Fibroblast of the conjunctiva (primary cell): ENCODE measurements at places on chromosomes 11 and 22.

DNA sequence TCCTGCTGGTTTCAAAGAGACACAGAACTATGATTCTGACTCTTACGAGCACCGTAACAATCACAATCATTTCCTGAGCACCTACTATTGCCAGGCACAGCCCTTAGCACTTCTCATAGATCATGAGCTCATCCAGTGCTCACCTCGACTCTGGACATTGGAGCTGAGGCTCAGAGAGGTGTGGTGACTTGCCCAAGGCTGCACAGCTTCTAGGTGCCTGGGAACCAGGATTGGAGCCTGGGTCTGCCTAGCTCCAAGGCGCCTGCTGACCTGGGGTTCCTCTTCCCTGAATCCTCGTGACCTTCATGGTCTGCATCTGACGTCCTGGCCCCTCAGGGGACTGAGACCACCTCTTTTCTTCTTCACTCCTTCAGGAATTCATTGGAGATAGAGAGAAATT lies 50.6 kb upstream of the CRYBB3 start:
- no peak for DNase-seq

GRCh38 chr11:87722756-87723565 lies 452.3 kb downstream of the RAB38 start:
- no peak for DNase-seq

DNA sequence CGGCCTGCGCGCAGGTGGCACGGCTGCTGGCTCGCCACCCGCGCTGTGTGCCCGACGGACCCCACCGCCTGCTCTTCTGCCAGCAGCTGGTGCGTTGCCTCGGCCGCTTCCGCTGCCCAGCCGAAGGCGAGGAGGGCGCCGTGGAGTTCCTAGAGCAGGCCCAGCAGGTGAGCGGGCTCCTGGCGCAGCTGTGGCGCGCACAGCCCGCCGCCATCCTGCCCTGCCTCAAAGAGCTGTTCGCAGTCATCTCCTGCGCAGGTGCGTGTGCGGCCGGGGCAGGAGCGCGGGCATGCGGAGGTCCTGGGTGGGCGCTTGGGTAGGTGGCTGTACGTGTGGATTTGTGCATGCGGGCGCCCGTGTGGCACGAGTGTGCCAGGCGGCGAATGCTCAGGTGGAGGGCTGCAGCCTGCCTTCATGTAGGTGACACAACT lies 8.0 kb downstream of the USP35 start:
- no peak for DNase-seq

GRCh38 chr22:27554841-27555456 lies 246.6 kb downstream of the MN1 start:
- DNase-seq, result no peak

DNA sequence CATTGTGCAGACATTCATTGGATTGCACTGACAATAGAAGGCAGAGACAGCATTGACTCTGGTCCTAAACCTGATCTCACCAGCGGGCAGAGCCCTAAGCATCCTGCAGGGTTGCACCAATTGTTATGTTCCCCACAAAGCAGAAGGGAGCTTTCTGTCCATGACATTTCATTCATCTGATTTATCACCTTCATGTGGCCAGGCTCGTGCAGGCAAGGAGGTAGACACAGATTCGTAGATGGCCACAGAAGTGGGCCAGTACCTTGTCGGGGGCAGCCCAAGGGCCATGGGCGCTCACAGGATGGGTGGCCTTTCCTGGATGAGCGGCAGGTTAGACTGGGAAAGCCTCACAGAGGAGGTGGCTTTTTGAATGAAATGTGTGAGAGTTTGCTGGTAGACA lies 2.9 kb downstream of the TSKU start:
- DNase-seq, result no peak

DNA sequence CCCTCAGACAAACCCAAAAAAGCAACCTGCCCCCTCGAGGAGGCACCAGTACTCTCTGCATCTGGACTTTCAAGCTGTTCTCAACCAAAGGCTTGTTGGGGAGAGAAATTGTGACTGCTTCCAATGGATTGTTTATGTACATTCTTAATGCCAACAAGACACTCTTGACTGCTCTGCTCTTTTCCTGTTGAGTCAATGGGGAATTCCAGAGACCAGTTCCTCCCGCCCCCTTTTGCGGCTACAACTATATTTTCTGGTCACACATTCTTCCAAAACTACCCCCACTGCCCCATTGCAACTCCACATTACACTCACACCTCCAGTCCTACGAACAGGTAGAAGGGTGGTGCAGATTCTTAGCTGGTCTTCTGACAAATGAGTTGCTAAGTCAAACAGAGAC lies 187.0 kb downstream of the DSCAML1 start:
- DNase-seq, result no peak

- no peak for DNase-seq
Observed at GRCh38 chr11:121282386-121282785, 10.2 kb upstream of the SC5D start.

DNA sequence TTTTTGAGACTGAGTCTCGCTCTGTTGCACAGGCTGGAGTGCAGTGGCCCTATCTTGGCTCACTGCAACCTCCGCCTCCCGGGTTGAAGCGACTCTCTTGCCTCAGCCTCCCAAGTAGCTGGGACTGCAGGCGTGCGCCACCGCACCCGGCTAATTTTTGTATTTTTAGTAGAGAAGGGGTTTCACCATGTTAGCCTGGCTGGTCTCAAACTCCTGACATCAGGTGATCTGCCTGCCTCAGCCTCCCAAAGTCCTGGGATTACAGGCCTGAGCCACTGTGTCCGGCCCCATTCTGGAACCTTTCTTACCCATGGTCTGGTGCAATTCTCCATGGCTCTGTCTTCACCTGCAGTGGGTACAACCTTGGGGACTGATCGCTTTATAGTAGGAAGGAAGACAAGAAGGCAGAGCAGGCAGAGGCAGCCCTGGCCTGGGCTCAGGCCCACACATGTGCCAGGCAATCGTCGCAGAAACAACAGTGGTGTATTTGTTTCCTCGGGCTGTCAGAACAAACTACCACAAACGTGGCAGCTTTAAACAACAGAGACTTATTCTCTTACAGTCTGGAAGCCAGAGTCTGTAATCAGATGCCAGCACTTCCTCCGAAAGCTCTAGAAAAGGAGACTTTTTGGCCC lies 4.0 kb upstream of the PTGDR2 start:
- no peak for DNase-seq

DNA sequence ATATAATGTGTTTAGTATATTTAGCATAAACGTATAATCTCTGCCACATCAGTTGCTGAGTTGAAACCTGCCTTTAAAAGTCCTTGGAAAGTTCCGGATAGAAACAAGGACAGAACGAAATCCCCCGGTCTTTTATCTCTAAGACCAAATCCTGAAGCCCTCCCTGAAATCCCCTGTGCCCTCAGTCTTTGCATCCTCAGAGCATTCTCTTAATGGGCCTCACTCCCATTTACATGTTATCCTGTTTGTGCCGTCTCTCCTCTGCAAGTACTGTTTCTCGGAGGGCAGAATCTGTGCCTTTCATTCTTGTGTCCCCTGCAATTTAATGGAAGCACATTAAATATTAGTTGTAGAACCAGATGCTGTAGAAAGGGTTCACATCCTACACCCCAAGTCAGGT lies 56.0 kb downstream of the ZNRF3 start:
- DNase-seq, result no peak

DNA sequence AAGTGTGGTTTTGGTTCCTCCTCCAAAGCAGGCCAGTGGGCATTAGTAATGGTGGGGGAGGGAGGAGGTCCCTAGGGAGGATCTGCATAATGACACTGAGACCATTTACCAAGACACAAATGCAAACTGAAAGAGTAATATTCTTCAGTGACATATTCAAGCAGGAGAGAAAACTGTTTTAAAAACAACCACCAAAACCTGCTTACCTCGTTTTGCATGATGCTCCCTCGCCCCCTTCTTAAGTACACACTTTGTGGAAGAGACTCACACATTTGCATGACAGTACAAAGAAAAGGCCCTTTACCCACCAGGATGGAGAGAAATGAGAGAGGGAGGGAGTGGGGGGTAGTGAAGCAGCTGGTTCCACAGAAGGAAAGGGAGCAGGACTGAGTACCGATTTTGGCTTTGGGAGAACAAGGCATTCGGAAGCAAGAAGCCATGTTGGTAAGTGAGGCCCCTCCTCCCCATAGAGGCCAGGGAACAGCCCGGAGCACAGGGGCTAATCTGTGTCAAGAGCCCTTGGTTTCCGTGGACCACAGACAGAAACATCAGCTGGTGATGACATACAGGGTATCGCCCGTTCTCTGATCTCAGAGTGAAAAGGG lies 13.0 kb upstream of the OPCML start:
- no peak for DNase-seq

GRCh38 chr11:77371646-77372045 lies 70.2 kb upstream of the GDPD4 start:
- DNase-seq, result no peak

DNA sequence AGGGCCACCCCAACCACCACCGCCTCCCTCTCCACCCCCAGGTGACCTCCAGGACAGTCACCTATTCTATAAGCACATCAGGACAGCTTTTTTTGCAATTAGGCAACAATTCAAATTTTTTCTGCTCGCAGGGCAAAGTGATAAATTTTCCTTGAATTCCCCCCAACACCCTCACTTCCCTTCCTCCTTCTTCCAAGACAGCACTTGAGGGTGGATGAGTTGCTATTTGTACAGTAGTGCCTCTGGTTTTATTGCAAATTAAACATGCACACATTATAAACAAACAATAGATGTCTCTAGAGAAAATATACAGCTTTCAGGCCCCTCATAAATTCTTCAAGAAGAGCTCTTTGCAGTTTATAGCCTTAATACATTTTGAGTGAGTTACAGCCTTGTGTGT lies 80.9 kb upstream of the USP47 start:
- DNase-seq, result no peak

DNA sequence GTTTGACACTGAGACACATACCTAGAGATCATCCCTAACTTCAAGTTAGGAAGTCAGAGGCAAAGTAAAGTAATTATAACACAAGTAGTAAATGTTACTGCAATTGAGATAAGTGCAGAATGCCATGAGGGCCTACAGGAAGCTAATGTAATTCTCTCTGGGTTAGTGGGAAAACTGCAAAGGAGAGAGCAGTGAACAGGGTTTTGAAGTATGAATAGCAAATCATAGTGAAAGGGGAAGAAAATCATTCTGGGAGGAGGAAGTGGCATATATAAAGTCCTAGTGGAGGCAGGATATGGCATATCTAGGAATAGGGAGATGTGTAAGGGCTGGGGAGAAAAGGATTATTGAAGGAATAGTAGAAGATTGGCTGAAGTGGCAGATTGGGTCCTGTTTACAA lies 27.9 kb downstream of the RNF169 start:
- DNase-seq, result no peak

- no peak for DNase-seq
Observed at GRCh38 chr11:115078461-115079438, 400.4 kb downstream of the NXPE2 start.

GRCh38 chr11:27293515-27294417 lies 69.2 kb downstream of the CCDC34 start:
- no peak for DNase-seq

- no peak for DNase-seq
Observed at GRCh38 chr22:39194098-39194497, 41.6 kb upstream of the CBX7 start.

DNA sequence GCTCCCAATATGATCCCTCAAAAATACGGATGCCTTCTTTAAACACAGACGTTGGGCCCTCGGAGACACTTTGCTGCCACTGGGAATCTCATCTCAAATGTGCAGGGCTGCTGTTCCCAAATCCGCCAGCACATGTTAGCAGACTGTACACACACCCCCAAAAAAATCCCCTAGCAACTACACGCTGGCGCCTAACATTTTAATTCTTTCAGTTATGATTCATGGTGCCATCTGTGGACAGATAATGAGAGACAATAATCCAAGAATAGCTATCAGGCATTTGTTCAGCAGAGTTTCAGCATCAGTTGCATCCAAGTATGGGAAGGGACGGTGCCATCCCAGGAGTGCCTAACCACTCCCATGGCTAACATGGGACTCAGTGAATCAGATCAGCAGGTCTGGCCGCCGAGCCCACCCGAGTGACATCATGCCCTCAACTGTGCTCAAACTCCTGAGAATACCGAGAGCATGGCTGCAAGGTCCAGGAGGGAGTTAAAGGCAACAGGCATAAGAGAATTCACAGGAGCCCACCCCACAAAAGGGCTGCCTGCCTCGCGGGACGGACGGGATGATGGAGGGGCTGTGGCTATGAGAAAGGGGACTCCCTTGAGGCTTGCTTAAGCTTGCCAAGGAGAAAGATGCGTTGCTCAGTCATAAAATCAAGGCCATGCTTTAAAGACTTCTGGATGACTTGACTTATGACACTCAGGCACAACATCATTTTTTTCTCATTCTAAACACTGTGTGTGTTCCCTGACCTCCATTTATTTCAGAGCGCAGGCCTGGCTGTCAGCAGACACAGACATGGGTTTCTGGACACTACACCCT lies 337.0 kb downstream of the SHANK2 start:
- no peak for DNase-seq

GRCh38 chr11:102110761-102111010 lies 439 bp downstream of the YAP1 start:
- DNase-seq, result no peak
